HTR-8/SVneo (cell line): ENCODE measurements at places on chromosomes 1 and 21.

DNA sequence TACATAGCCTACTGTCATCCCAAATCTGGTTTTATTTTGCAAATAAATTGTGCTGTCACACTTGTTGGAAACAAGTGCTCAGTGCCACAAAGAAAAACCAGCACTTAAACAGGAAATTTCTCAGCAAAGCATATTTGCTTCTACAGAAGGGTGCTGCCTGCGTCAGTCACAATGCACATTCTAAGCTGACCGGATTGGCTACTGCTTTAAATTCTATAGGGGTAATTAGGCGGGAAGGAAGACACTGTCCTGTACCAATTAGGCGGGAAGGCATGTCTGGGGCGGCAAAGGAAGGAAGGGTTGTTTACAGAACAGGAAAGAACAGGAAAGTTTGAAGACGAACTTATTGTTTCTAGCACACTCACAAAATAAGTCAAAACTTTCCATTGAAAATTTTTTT, 2.8 kb downstream of the IFI16 start:
- DNase-seq = no peak

GRCh38 chr1:170580636-170581440, 48.9 kb downstream of the GORAB start:
- no peak for DNase-seq

- DNase-seq = no peak
Observed at GRCh38 chr1:109218516-109218915, 4.8 kb downstream of the SARS1 start.

- no peak for DNase-seq
Observed at GRCh38 chr1:26025517-26025916, 3.9 kb downstream of the EXTL1 start.

DNA sequence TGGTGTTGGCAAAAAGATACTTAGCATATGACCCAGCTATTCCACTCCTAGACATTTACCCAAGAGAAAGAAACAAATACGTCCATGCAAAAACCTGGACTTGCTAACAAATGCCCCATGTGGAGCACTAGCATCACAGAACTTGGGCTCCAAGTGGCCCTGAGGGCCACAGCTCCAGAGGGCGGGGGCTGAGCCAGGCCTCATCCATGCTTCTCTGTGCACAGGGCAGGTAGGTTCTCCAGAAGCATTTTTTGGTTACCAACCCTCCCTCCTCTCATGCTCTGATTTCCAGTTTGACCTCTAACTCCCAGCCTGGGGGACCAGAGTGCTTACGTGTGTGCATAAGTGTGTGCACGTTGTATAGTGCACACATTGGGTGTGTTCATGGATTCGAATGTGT, 2.0 kb downstream of the KRTAP12-2 start:
- no peak for DNase-seq

GRCh38 chr1:177620636-177621190, 349.1 kb downstream of the SEC16B start:
- DNase-seq = no peak

- no peak for DNase-seq
Observed at GRCh38 chr1:224906340-224906739, 23.1 kb upstream of the DNAH14 start.

- DNase-seq = no peak
Observed at GRCh38 chr1:34100332-34100731, 64.7 kb downstream of the CSMD2 start.

GRCh38 chr1:172654535-172654934, 4.4 kb upstream of the FASLG start:
- DNase-seq = peak; percentile 15

DNA sequence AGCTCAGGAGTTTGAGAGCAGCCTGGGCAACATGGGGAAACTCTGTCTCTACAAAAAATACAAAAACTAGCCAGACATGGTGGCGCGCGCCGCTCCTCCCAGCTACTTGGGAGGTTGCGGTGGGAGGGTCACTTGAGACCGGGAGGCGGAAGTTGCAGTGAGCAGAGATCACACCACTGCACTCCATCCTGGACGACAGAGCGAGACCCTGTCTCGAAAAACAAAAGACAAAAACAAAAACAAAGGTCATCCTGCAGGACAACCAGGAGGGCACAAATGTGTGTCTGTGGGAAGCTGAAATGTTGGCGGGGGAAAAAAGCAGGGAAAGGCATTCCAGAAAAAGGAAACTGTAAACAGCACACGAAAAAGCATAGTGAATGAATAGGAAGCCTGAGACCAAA, 104.1 kb upstream of the HNRNPU start:
- DNase-seq = no peak

DNA sequence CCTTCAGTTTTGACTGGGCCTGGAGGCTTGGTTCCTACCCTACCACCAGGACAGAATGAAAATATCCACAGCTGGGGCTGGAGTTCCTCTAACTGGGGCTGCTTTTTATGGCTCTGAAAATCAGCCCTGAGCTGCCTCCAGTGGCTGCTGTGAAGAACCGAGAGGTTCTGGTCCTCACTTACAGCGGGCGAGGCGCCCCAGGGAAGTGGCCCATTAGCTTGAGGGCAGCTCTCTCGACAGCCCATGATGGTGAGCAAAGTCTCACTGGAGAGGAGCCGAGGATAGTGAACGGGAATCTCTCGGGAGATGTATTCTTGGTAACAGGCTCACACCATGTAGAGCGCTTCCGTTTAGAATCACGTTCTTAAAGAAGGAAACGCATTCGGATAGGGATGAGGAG, 459.7 kb downstream of the KIF26B start:
- no peak for DNase-seq

DNA sequence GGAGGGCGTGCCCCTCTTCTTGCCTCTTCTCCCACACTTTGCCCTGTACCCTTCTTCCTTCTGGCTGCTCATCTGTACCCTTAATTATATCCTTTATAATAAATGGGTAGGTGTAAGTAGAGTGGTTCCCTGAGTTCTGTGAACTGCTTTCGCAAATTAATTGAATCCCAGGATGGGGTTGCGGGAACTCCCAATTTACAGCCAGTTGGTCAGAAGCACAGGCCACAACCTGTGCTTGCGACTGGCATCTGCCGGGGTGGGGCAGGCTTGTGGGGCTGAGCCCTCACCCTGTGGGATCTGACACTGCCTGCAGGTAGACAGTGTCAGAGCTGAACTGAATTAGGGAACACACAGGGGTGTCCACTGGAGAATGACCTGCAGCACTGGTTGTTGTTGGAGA, 244.9 kb downstream of the KCNJ6 start:
- no peak for DNase-seq

DNA sequence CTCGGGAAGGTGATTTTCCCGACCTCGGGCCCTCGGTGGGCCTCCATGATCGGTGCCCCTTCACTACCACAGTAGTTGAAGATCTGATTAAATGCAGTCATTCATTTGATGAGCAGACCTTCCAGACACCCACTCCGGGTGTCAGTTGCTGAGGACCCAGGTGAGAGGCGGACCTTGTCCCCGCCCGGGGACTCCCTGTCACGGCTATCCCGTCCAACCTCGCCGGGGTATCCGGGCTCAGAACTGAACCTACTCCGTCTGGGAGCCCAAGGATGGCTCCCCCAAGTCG, 22.6 kb downstream of the RNU1-3 start:
- DNase-seq = no peak

GRCh38 chr1:101137144-101138126, 99.4 kb upstream of the S1PR1 start:
- no peak for DNase-seq

DNA sequence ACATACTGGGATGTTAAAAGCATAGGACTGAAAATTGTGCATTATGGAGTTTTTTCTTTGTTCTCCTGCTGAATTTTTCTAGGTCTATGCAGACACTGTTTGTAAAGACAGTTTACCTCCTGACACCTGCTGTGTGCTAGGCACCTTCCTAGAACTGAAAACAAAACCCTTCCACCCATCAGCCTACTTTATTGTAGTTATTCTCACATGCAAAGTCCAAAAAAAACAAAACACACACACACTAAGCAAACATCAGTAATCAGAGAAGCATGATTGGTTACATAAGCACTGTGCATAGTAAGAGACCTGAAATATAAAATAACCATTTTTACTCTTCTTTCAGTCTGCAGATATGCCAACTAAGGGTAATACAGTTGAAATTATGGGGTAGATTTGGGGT, 195.1 kb downstream of the CRB1 start:
- no peak for DNase-seq

- DNase-seq = peak; percentile 72
Observed at GRCh38 chr1:115771847-115772457, 3.4 kb upstream of the CASQ2 start.

DNA sequence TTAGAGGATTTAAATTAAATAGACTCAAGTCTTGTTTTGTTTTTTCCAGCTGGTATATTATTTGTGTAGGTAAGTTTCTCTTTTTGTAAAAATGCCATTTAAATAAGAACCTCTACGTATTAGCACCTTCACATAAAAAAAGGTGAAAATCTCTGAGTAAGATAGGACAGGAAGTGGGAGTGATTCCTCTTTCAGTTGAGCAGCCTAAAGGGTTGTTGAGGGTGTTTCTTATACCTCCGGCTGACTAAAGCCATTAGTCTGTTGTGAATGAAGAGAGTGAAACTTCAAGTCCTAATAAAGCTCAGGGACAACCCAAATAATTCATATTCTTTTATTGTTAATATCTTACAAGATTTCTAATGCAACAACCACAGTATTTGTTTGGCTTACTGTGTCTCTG, 188.7 kb downstream of the CHRM3 start:
- DNase-seq = no peak

GRCh38 chr1:8815582-8816151, 1.8 kb downstream of the RERE start:
- DNase-seq = no peak

GRCh38 chr1:151246786-151247185, 7.7 kb upstream of the PSMD4 start:
- DNase-seq = no peak

- DNase-seq = no peak
Observed at GRCh38 chr1:182291584-182292192, 99.9 kb downstream of the GLUL start.

DNA sequence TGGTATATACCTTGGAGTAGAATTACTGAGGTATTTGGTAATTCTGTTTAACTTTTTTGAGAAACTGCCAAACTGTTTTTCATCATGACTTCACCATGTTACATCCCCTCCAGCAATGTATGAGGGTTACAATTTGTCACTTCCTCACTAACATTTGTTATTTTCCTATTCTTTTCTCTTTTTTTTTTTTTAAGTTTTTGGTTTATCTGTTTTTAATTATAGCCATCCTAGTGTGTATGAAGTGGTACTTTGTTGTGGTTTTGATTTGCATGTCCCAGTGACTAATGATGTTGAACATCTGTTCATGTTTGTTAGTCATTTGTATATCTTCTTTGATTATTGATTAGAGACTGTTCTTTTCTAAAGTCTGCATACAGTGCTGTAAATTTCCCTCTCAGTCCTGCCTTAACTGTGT, 147.3 kb downstream of the HS2ST1 start:
- DNase-seq = no peak

- DNase-seq = peak; percentile 10
Observed at GRCh38 chr1:190001187-190001586, 476.5 kb downstream of the BRINP3 start.

- no peak for DNase-seq
Observed at GRCh38 chr1:12161324-12161661, 5.5 kb upstream of the TNFRSF1B start.

GRCh38 chr21:37454869-37455503, 88.4 kb downstream of the DYRK1A start:
- DNase-seq = no peak

DNA sequence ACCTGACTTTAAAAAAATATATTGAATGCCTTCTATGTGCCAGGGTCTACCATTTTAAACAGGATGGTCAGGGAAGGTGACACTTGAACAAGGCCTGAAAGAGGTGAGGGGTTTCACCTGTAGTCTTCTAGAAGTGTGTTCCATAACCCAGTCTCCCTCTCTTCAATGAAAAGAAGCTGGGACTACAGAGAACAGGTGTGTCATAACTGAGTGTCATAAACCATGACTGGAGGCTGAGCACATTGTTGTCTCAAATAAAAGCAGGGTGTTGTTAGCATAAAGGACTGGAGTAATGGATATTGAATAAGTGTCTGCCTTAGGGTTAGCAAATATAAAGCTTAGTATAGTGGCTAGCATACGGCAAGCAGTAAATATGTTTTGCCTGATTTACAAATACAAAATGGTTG, 65.4 kb downstream of the SYDE2 start:
- no peak for DNase-seq

DNA sequence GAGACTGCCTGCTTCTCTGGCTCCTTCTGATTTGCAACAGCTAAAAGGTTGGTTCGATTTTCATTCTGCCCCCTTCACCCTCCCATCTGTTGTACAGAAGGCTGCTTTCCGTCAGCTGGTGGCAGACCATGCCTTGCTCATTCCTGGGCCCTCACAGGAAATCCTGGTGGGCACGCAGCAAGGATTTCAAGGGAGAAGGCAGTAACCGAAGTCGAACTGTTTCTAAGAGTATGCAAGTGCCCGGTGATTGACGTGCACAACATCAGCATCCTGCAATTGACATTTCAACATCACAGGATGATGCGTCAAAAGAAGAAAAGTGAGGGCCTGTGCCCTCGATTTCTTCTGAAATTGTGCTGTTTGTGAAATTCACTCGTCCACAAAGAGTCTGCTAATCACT, 83.8 kb downstream of the PLPP3 start:
- no peak for DNase-seq

- DNase-seq = no peak
Observed at GRCh38 chr1:89271341-89272015, 1.2 kb downstream of the GBP5 start.

GRCh38 chr1:9553736-9554144, 14.5 kb downstream of the SLC25A33 start:
- DNase-seq = no peak

DNA sequence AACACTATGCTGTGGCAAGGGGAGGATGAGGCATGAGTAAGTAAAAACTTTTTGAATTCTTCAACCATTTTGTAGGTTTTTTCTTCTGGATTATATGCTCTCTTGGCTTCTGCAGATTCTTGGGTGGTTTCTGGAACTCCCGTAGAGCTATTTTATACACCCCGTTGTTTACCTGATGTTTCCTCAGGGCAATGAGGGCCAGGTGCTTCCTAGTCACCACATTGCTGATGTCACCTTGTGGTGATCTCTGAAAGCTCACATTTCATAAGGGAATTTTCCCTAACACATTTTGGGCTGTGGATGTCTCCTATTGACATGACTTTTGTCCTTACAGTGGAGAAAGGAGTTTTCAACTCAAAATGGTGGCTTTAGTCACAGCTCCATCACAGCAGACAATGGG, 356.6 kb downstream of the PLA2G4A start:
- no peak for DNase-seq

DNA sequence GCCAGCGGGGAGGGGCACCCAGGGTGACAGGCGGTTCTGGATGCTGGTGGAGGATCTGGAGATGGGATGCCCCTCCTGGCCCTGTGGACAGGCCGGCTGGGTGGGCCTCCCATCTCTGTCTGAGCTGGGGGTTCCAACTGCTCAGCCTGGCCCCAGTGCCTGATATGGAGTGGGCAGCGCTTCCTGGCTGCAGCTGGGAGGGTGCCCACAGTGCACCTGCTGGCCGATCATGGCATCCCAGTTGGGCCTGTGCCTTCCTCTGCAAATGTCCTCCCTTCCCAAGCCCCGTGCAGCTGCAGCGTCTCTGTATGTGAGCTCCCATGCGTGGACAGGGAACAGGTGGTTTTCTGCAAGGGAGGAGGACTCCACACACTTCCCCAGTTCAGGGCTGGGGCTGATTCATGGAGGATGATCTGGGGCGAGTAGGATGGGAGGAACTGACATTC, 2.1 kb downstream of the PFKL start:
- DNase-seq = no peak
